ENCODE measurements at places on chromosomes 1 and 21.

DNA sequence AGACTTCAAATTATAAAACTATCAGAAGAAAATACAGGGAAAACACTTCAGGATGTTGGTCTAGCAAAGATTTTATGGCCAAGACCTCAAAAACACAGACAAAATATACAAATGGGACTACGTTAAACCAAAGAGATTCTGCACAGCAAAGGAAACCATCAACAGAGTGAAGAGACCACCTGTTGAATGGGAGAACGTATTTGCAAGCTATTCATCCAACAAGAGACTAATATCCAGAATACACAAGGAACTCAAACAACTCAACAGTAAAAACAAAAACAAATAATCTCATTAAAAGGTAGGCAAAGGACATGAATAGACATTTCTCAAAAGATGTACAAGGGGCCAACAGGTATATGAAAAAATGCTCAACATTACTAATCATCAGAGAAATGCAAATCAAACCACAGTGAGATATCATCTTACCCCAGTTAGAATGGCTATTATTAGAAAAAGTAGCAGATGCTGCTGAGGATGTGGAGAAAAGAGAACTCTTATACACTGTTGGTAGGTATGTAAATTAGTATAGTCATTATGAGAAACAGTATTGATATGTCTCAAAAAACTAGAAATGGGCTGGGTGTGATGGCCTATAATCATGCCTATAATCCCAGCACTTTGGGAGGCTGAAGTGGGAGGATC, 112.6 kb downstream of the LRIG2 start:
- no peak for DNase-seq

GRCh38 chr1:158830904-158831507, at the start of gene MNDA:
Gene MNDA (plus strand): TSS chr1:158831351. CDS start chr1:158842154, 10,803 bp downstream.
- DNase-seq, result no peak

- DNase-seq, result peak; percentile 54
Measured at GRCh38 chr1:5954964-5955363, 37.3 kb downstream of the NPHP4 start.

GRCh38 chr1:248828845-248829244, 3.1 kb upstream of the SH3BP5L start:
- no peak for DNase-seq

- DNase-seq, result no peak
Measured at GRCh38 chr1:61447968-61448430, 276.9 kb downstream of the TM2D1 start.

DNA sequence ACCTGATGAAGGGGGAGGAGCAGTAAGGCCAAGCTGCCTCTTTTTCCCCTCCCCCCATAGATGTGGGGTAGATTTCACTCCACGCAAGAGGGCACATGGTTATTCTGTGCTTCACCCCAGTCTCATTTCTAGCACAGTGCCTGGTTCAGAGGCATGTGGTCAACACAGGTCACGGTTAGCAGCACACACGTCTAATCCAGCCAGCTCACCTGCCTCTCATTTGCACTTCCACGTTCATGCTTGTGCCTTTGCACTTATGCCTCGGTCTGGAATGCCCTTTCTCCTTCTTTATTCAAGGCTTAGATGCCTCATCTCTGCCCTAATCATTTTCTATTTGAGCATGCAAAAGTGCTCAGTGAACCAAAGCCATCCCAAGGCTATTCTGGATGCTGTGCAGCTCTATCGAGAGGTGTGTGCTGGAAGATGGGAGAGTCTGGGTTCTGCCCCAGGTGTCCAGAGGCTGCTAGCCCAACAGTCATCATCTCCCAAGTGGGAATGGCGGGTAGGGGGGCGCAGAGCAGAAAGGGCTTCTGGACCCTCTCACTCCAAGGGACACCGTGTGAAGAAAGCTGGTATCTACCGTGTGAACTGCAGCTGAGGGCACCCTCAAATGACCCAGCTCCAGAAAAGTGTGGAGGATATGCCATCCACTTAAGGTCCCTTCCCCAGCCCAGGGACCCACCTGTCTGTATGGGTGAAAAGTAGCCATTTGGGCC, 2.1 kb upstream of the A3GALT2 start:
- no peak for DNase-seq
